Pulmonary artery endothelial cell (primary cell): ENCODE measurements at places on chromosomes 7 and 10. TPM values are rescaled to one million over a fixed set of nuclear protein-coding genes. Genes with fewer than 3 reads are reported as not detected.

The MRC1 gene
- 2.4 and 3.2 TPM in 2 replicates for total RNA-seq

GRCh38 chr7:113373863-113374262 is 255.5 kb upstream of the SMIM30 start:
- no peak for DNase-seq

- no peak for DNase-seq
Observed at GRCh38 chr7:12549106-12549505, 21.4 kb upstream of the SCIN start.

- DNase-seq, result no peak
Observed at GRCh38 chr7:104299323-104299722, 29.1 kb upstream of the LHFPL3 start.

DNA sequence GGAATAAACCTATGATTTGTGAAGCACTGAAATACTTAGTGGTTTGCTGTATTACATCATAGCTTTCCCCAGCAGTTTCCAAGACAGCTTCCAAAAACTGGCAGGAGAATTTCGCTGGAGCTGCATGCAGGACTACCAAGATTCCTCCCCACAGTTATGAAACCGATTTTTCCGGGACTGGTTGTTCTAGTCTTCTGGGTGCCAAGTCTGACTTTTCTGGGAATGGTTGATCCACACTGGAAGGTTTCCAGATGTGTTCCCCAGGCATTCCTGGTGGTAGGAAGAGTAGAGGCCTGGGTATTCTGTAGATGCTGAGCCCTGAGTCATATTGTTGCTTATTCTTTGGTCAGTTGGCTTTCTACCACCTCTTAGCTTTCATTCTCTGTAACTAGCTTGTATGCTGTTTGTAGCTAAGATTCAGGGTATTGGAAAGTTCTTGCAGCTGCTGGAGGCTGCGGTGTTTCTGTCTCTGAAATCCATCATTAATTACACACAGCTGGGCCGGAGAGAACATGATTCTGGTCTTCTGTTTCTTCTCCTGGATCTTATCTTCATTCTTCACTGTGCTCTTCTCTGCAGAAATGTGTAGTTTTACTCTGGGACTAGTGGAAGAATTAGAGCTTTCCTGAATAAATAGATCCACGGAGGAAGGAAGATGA is 6.3 kb downstream of the ABCC2 start:
- DNase-seq, result no peak

DNA sequence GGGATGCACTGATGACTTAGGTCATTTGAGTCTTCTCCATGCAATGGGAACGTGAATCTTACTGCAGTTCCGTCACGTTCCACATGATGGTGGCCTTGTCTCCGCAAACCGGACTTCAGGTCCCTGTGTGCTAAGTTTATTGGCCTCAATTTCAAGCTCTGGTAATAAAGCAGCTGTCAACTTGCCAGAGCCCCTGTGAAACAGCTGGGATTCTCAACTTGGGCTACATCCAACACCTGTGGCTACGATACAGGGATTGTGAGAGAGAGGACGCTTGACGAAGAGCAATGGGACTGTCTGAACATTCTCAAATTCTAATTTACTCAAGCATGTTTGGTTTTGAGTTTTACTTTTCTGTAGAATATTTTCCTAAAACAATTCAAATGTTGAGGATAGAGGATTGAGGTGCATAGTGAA is 174.2 kb downstream of the PTN start:
- no peak for DNase-seq

The DIP2C gene
- 1.8 and 5.1 TPM in 2 replicates for total RNA-seq

The GBX1 gene
- not detected in 2 replicates for total RNA-seq

DNA sequence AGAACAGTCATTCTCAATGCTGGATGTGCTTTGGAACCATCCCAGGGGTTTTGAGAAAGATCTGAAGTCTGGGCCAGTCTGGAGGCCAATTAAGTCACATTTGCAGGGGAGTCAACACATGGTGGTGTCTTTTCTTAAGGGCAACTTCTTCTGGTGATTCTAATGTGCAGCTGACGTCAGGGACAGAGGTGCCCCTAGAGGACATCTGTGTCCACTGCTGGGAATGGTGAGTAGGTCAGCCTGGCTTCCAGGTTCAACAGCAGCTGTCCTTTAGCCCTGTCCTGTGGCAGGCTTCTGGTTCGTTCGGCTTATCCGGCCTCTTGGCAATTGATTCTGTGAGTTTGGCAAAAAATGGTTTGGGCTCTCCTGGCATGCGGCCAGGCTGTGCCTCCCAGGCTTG is 269.7 kb upstream of the HABP2 start:
- no peak for DNase-seq

- no peak for DNase-seq
Observed at GRCh38 chr7:152411389-152411788, 24.4 kb downstream of the KMT2C start.

DNA sequence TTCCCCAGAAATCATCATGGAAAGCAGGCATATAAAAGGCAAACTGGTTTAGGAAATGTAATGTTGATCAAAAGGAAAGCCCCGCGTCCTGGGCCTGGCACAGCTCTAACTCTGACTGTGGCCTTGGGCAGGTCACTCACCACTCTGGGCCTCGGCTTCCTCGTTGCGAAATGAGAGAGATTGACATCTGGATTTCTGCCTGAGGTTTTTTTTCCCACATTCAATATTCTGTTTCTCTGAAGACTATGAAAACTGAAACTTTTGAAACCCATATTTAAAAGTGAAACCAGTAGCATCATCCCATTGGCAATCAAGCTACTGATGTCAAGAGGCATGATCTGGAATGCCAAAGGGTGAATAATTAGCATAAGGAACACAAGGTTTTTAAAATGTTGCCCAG is 369.7 kb upstream of the NPVF start:
- DNase-seq, result no peak

The SAMD9L gene
- total RNA-seq, result 15.0 and 26.8 TPM in 2 replicates

GRCh38 chr7:32347244-32347828 is 142.8 kb downstream of the LSM5 start:
- DNase-seq, result no peak

The KLLN gene
- total RNA-seq, result 0.25 and 0.26 TPM in 2 replicates

GRCh38 chr10:69996611-69997010 is 56.0 kb upstream of the MACROH2A2 start:
- DNase-seq, result no peak

- DNase-seq, result no peak
Observed at GRCh38 chr7:17535776-17536175, 237.3 kb downstream of the AHR start.

DNA sequence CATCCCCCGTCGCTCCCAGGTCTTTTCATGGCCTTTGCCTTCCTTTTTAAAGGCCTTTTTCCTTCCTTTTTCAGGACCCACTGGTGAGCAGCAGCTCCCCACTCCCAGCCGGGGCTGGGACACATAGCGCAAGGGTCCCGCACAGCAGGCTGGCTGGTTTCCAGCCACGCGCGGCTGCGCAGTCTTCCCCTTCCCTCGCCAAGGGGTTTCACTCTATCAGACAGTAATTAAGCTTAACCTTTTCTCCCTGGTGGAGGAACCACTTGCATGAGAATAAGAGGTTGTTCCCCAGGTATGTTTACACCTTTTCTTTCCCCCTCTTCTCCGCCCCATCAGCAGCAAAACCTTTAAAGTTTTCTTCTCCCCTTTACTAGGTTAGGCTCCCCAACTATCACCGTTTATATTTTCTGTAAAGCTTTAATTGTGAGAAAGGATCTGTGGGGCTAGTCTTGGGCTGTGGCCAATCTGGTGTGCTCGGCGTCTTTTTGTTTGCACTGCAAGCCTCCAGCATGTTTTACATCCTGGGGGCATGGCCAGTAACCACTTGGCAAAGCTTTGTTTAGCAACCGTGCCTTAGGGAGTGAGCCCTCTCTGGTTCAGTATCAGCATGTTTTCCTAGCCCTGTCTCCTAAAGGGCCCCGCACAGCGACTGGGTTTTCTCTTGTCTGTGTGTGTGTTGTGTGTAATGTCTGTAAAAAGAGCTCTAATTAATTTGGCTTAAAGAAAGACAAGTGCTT is 219.6 kb downstream of the PHF14 start:
- DNase-seq, result no peak

GRCh38 chr10:114334301-114334700 is 70.0 kb downstream of the AFAP1L2 start:
- no peak for DNase-seq

GRCh38 chr7:47232751-47233412 is 349.0 kb downstream of the TNS3 start:
- DNase-seq, result no peak

DNA sequence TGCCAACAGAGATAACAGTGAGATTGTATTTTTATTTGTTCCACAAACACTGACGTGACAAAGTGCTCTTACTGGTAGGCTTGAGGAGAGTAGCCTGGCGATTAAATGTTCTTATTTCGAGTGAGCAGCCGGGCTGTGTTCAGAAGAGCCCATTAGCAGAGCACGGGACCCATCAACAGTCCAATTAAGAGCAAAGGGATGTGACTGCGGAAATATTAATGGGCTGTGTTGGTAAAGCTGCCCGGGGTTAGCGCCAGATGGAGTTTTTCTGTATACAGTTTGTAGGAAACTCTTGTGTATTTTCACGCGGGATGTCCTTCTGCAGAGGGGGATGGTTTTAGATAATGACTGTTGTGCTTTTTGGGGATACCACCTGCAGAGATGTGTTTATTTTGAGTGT is 104.3 kb downstream of the KIAA1217 start:
- no peak for DNase-seq

- no peak for DNase-seq
Observed at GRCh38 chr7:13745530-13745929, 243.9 kb downstream of the ETV1 start.

GRCh38 chr7:104998040-104998752 is 15.8 kb upstream of the KMT2E start:
- DNase-seq, result no peak

DNA sequence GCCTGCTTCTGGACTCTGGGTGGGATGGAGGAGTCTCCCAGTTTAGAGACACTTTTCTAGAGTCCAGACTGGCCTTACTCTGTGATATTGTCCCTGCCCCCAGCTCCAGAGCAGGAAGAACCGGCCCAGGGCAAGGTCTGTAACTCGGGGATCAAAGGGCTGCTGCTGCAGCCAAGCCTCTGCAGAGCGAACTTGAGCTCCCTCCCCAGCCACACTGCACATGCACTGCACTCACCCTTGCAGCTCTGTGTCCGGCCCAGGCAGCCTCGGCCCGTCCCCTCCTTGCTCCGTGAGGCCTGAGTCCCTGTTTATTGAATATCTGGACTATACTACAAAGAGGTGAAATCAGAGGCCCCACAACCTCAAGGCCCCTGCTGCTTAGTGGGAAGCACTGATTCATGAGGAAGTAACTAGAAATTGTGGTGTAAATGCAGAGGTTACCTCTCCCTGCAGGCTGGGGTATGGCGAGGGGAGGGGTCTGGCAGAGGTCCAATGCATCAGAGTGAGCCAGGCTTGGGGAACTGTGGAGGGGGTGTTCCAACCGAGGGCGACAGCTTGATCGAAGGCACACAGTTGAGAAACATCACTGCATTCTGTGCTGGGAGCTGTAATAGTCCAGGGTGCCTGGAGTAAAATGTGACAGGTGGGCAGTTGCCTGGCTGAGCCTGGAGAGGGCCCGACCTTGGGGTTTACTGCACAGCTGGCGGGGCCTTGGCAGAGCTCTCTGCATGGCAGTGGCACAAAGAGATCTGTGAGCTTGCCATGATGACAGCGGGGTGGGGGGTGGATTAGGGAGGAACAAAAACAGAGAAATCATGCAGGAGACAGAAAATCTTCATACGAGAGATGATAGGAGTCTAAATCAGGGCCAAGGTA is 49.1 kb downstream of the AOC1 start:
- DNase-seq, result no peak

DNA sequence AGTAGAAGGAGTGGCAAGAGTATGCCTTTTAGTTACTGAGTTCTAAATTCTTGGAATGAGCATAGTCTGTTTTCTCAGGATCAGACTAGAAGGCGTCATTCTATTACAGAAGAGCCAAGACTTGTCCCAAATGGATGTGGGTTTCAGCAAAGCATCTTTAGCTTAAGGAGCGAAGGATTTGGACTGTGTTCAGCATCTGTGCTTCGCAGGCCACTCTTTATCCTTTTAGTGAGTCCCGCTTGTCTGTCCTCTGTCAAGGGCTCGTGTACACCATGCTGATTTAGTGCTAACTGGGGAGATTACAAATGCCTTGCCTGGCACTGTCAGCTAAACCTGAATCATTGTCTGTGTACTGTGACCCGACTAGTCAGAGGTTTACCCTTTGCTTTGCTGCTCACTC is 465.7 kb downstream of the AUTS2 start:
- DNase-seq, result no peak

The TRIM4 gene
- 14.0 and 17.4 TPM in 2 replicates for total RNA-seq

DNA sequence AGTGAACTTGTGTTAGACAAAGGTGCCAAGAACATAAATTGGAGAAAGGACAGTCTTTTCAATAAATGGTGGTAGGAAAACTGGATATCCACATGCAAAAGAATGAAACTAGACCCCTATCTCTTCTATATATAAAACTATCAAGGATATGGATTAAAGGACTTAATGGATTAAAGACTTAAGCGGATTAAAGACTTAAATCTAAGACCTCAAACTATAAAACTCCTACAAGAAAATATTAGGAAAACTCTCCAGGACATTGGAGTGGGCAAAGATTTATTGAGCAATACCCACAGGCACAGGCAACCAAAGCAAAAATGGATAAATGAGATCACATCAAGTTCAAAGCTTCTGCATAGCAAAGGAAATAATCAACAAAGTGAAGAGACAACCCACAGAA is 242.9 kb upstream of the MEOX2 start:
- DNase-seq, result no peak

GRCh38 chr7:1964913-1965578 is 267.7 kb downstream of the MAD1L1 start:
- DNase-seq, result no peak

DNA sequence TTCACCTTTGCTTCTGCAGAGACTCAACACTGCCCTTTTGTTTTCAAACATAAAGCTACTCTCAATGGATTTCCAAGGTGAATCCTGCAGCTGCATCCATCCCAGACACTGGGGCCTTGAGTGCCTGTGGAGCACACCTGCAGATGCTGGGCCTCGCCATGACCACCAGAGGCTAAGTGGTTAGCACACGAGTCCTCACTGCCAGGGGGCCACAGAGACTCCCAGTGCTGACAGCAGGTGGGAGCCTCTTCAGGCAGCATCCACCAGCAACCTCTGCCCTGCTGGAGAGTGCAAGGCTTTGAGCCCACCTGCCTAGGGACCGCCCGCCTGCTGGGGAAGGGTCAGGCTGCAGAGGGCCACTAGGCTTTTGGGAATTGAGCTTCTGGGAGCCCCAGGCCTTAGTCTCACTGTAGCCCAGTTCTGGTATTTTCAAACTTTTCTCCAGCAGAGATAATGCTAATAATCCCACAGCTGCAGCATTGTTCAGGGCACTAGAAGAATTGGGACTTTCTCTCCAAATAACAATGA is 9.4 kb upstream of the HPS1 start:
- DNase-seq, result no peak

DNA sequence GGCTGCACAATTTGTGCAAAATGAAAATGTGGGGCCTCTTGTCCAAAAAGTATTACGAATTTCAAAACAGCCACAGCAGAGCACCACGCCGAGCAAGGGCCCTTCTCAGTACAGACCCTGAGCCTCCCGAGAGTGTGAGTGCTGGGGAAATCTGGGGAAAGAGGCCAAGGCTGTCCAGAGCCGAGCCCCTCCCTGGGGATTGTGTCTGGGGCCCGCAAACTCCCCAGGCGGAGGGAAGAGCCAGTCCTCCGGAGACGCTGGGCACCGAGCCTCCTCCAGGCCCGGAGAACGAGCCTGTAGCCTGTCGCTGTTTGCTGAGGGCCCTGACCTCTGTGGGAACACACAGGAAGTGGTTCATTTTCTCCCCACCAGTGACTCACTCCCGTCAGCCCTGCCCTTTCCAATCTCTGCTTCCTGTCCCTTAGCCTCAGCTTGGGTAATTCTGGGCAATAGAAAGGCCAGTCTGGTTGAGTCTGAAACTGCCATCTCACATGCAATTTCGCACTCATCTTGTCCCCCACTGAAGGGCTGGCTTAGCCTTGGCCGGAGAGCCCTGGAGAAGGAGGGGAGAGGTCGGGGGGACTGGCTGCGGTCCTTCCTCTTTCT is 19.5 kb upstream of the GNA12 start:
- peak; percentile 84 for DNase-seq
